ENCODE measurements at places on chromosomes 11 and 22.

- DNase-seq = no peak
These were observed 8.4 kb upstream of the RASSF10 start for GRCh38 chr11:13000721-13001120.

DNA sequence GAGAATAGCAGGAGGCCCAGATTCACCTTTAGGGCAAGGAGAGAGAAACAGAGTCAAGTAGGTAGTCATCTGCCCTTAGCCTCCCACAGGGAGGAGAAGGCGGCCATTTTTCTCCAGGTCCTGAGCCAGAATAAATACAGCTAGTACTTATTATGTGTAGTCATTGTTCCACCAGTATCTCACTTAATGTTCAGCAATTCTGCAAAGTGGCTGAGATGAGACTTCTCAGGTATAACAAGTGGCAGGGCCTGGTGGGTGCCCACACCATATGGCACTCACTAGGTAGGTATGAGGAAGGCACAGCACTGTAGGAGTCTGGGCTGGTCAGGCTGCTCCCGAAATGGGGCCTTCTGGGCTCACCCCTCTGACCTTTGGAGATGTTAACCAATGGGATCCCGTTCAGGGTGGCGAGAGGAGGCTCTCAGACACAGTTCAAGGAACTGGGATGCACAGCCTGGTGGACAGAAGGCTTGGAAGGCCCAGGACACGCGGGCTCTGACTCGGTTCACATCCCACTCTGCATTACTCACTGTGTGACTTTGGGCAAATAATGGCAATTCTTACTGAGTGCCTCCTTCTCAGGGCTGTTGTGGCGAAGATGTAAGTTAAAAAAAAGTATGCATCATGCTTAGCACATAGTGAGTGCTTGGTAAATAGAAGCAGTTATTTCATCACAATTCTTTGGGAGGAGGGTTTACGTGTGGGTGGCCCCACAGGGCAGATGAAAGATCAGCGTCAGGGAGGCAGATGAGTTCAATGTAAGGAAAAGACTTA is 25.1 kb downstream of the RTN4RL2 start:
- no peak for DNase-seq

- no peak for DNase-seq
These were observed 45.0 kb downstream of the RPUSD4 start for GRCh38 chr11:126166413-126166812.

DNA sequence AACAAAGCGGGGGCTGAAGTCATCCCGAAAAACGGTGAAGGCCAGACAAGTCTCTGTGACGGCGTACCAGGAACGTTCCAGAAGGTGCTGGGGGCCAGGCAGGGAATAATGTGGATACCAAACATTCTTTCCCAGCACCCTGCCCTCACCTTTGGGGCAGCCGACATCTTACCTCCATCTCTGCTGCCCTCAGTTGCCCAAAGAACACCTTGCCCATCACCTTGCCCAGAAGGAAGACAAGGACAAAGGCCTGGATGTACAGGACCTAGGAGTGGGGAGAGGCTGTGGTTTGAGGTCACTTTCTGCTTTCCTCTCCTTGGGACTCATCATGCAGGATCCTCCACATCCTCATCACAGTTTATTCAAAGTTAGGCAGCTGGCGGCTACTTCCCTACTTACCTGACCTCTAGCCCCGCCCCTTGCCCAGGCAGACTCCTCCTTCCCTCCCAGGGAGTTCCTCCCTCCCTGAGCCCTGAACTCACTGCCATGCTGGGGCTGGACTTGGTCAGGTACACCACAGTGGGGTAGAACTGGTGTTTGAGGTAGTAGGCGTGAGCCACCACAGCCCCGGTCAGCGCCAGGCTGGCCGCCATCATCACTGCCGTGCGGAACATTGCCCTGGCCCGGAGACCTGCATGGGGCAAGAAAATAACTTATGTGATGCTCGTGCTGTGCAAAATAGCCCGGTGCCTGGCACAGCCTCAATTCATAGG is 1.2 kb downstream of the SYVN1 start:
- no peak for DNase-seq

GRCh38 chr11:28343304-28344233 is 235.4 kb downstream of the METTL15 start:
- DNase-seq = no peak

- peak; percentile 42 for DNase-seq
These were observed 757 bp upstream of the HINFP start for GRCh38 chr11:119120639-119121007.

GRCh38 chr11:124880958-124881357 is 15.7 kb downstream of the ROBO3 start:
- DNase-seq = no peak

- no peak for DNase-seq
These were observed 198.9 kb upstream of the ZC3H12C start for GRCh38 chr11:109894242-109894641.

DNA sequence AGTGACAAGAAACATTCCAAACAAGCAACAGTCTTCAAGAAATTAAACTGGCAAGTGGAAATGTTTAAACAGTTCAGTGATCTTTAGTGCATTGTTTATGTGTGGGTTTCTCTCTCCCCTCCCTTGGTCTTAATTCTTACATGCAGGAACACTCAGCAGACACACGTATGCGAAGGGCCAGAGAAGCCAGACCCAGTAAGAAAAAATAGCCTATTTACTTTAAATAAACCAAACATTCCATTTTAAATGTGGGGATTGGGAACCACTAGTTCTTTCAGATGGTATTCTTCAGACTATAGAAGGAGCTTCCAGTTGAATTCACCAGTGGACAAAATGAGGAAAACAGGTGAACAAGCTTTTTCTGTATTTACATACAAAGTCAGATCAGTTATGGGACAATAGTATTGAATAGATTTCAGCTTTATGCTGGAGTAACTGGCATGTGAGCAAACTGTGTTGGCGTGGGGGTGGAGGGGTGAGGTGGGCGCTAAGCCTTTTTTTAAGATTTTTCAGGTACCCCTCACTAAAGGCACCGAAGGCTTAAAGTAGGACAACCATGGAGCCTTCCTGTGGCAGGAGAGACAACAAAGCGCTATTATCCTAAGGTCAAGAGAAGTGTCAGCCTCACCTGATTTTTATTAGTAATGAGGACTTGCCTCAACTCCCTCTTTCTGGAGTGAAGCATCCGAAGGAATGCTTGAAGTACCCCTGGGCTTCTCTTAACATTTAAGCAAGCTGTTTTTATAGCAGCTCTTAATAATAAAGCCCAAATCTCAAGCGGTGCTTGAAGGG is 6.0 kb downstream of the MALAT1 start:
- DNase-seq = no peak

- no peak for DNase-seq
These were observed 686.2 kb downstream of the OPCML start for GRCh38 chr11:132846075-132846474.

- no peak for DNase-seq
These were observed 52.9 kb upstream of the PITPNB start for GRCh38 chr22:27971926-27972325.

GRCh38 chr11:62708793-62709192 is 1.3 kb downstream of the GNG3 start:
- DNase-seq = no peak

GRCh38 chr11:77479746-77480352 is 6.0 kb upstream of the PAK1 start:
- DNase-seq = no peak

DNA sequence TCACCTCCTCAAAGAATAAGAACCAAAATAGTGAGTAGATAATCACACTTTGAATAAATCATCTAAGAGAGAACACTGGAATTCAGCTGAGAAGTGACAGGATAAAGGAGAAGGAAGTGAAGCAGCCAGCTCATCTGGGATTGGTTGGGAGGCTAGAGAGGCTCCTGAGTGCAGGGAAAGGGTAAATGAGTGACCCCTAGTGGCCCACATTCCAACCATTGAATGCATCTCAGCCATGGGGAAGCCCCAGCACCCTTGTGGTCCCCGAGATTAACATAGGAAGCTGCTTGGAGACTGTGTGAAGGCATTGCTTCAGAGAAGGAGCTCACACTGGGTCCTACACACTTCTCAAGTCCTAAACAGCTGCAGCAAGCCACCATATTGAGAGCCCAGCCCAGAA is 82.3 kb downstream of the JRKL start:
- DNase-seq = no peak

DNA sequence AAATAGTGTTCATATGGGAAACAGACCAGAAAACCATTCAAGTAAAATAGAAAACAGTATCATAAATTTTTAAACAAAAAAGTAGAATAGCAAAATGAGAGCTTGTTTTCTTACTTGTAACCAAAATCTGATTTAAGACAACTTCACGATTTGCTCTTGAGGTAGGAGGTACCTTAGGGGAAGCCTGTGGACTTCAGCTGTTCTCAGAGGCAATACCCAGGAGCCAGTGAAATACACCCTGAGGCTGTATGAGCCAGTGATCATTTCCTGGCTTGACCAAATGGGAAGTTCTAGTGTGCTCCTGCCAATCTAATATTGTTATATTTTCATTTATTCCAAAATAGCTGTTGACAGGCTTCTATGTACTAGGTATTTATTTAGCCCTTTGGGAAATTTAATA is 104.8 kb downstream of the ARHGAP42 start:
- no peak for DNase-seq

GRCh38 chr22:46381142-46381541 is 45.6 kb downstream of the TRMU start:
- no peak for DNase-seq

DNA sequence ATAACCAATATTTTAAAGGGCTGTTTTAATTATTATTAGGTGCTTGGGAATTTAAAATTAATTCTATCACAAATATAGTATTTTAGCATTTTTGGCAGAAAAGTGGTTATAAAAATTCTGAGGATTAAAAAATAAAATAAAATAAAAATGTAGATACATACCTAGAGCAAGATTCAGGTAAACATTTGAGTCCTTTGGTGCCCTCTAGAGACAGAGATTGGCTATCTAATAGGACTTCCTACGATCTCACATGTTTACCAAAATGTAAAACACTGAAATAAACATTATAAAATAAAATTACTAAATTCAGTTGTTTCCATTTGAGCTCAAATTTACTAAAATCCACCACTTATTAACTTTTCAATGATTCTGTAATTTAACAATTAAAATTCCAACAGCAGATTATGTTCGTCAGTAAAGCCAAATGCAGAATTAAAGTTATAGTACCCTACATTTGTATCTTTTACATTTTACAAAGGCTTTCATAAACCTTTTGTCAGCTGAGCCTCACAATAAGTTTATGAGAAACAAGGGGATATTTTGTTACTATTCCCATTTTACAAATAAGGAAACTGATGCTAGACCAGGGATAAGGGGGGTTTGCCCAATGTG is 27.7 kb downstream of the SLC36A4 start:
- no peak for DNase-seq

GRCh38 chr11:119518746-119519730 is 96.1 kb upstream of the THY1 start:
- no peak for DNase-seq

DNA sequence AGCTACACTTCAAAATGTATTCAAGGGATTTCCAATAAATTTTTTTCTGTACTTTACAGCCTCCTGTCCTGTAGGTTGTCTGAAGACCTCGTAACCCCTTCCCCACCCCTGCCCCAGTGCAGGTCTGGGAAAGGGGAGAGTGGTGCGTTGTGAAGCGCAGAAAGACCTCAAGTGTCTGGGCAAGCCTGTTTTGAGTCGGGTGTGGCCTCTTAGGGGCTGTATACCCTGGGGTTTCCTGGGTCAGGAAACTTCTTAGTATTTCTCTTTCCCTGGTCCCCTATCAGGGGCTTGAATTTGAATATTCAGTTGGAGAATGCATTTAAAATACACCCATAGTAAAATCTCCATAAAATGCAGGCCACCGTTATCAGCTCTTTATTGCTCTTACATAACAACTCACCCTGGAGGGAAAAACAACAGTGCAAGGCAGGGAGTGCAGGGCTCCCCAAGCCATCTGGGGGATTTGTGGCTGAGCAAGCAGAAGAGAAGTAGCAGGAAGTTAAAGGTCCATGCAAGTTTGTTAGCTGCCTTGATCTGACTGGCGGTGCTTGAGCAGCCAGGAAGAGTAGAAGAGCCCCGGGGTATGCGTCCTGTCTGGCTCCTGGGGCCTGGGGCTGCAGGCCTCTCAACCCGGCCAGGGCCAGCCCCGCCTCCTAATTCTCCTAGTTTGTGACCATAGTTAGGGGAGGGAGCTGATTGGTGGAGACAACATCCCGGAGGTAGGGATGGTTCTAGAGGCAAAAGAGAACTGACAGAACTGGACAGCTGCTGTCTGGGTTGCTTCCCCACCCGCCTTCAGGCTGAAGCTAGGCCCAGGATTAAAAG is 25.7 kb downstream of the ARHGAP1 start:
- DNase-seq = no peak

Measured in NCI-H2107 (cell line).